Hippocampal formation (tissue), 2 donors: ENCODE measurements at places on chromosomes 6 and 20.
A peak's percentile ranks its signal among the peaks of the same experiment; 100 is the strongest.

DNA sequence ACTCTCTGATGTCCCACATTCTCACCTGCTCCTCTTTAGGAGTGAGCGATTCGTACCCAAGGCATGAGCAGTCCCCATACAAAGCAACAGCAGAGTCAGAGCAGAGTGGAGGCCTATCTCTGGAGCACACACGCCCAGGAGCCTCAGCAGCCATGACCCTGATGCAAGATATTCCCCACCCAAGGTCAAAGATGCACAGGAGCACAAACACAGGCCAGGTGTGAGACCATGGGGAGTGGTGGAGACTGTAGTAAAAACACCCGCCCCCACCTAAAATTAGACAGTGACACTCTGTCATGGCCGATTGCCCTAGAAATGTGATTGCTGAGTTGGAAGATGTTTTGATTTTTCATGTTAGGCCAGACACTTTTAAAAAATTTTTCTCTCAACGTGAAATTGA is 21.4 kb downstream of the RRBP1 start:
- no peak for DNase-seq

DNA sequence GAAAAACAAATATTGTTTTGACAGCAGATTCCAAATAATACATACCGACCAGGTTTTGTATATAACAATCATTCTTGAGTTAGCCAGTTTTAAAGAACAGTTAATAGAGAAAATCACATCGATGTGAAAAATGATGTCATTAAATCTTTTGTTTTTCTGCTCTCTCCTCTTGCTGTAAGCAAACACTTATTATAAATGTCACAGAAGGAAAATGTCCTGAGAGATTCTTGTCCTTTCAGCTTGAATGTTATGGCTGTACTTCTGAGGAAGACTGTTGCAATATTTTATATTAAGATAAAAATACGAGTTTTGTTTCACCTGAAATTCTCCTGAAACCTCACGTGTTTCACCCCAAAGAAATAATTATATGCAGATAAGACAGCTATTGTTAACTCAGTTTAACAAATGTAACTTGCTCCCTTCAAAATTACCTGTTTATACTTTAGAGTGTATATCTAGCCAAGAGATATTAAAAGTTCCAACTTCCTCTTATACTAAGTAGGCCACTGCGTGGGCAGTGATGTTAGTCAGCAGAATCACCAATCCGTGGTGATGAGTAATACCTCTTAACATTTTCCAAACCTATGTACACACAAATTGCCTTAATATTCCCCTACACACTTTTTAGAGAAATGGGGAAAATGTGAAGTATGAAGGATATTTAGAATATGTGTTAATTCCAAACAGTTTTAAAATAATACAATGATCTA is 1111.4 kb upstream of the CITED2 start:
- no peak for DNase-seq

DNA sequence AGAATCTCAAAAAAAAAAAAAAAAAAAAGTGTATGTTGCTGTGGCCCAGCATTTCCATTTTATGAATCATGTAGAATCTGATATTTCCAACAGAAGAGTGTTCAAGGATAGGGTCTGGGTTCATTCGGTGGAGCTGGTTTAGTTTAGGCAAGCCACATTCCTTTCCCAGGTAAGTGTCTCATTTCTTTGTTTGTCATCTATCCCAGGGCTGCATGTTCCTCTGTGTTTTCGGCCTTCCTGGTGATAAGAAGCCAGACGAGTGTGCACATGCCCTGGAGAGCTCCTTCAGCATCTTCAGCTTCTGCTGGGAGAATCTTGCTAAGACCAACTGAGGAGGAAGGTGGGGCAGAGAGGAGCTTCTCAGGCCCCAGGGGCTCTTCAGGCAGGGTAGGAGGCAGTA is 38.2 kb downstream of the NFYA start:
- DNase-seq, result no peak

- peak; percentile 35 for DNase-seq
Measured at GRCh38 chr6:138307816-138308730, 69.6 kb upstream of the SMIM28 start.

GRCh38 chr20:8964959-8965562 is 103.8 kb upstream of the PLCB4 start:
- DNase-seq, result no peak

DNA sequence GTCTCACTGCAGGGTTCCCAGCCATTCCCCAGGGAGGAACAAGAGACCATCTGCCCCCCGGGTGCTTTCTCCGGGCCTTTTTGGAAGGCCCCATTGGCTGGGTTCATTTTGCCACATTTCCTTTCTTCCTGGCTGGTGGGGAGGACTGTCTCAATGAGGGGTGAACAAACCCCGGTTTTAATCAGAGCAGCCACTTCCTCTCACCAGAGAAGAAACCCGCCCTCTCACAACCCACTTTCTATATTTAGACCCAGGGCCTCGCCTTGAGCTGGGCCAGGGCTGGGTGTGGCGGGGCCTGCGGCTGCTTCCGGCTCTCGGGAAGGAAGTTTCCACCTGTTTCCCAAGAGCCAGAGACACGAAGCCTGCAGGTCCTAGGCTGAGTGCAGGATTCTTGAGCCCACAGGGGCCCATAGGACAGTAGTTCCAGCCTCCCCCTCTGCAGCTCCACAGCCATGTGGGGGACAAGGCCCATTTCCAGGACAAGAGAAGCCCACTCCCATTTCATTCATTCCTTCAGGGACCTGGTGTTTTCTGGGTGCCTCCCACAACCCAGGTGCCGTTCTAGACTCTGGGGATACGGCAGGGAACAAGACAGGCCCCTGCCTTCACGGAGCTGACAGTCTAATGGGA is 41.8 kb downstream of the RBM38 start:
- DNase-seq, result no peak

- no peak for DNase-seq
Measured at GRCh38 chr6:163487606-163488005, 73.1 kb downstream of the QKI start.

- no peak for DNase-seq
Measured at GRCh38 chr6:42275376-42276033, 57.8 kb upstream of the MRPS10 start.

DNA sequence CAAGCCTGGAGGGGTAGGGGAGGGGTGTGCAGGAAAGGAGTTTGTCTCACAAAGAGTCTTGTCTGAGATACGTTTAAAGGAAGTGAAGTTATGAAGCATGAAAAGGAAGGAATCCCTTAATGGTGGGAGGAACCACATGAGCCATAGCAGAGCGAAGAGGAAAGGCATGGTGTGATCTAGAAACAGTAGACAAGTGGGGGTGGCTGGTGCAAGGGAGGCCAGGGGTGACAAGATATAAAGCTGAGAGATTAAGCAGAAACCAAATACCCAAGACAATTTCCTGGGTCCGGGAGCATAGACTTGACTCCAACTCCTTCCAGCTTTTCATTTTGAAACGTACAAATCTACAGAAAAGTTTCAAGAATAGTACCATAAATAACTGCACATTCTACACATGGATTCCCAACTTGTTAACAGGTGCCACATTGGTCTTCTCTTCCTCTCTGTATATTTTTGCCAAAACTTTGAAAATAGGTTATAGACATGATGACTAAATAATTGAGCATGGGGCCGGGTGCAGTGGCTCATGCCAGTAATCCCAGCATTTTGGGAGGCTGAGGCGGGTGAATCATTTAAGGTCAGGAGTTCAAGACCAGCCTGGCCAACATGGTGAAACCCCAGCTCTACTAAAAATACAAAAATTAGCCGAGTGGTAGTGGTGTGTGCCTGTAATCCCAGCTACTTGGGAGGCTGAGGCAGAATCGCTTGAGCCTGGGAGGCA is 211.6 kb downstream of the SLC24A3 start:
- no peak for DNase-seq

DNA sequence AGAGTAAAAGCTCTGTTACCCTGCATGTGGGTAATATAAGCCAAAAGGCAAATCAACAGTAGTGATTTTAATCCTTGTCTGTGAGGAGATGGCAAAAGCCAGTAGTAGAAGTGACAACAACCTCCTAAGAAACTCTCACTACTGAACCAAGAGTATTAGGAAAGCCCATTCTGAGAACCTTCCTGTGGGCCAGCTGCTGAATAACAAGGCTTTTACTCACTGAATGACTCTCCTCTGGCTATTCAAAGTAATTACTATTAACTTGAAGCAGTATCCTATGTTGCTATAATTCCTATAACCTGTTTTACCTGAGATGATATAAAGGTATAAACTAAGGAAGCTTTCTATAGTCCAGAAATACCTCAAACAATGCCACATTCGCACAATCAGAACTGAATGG is 55.1 kb downstream of the CHD6 start:
- DNase-seq, result no peak

GRCh38 chr6:137625808-137626207 is 131.6 kb upstream of the OLIG3 start:
- DNase-seq, result no peak

GRCh38 chr6:125078602-125079321 is 74.8 kb upstream of the TPD52L1 start:
- DNase-seq, result no peak

DNA sequence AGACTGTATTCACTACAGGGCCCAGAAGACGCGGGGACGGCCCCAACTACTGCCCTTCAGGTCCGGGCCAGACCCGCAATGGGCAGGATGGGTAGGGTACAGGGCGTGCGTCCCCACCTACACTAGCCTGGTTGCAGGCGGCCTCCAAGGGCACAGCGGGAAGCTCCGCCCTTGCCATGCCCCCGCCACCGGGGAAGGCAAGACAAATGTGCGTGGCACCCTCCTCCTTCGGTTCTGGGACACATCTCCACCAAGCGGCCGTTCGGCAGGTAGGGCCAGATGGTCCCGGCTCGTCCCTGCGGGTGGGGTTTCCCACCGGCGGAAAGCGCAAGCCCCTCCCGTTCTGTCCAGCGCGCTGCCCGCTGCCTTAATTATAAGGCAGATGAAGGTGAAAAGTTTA is 5.6 kb downstream of the NXT1 start:
- no peak for DNase-seq

DNA sequence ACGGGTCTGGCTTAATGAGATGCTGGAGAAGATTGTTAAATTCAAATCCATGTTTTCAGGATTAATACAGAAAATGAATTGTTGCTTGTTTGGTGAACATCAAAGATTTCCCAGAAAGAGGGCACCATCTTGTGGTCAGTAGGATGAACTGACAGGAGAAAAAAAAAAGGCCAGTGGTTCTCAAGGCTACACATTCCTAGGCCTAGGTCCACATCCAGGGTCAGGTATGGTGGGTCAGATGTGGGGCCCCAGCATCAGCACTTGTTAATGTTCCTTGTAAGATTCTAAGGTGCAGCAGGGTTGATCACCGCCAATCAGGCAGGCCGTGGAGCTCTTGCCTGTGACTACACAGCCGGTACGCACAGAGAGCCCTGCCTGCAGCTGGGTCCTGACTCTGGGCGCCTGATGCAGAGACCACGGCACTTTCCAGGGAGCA is 34.0 kb upstream of the FOXO3 start:
- peak; percentile 65 for DNase-seq

GRCh38 chr6:31586008-31586407 is at the start of gene LST1:
LST1 (plus strand) TSS chr6:31586277; CDS start chr6:31587300, 1,023 bp downstream.
- no peak for DNase-seq

DNA sequence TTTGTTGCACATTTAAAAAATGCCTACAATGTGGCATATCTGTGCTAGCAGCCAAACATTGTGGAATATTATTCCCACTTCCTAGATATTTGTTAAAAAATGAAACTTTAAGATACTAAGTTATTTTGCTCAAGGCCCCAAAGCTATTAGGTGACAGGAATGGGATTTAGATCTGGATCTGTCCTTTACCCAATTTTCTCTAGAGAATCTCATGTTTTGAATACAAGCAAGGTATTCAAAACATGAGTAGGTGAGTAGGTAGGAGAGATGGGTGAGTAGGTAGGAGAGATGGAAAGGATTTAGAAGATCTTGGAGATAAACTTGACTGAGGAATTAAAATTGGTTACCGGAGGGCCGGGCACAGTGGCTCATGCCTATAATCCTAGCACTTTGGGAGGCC is 61.2 kb upstream of the AKIRIN2 start:
- DNase-seq, result no peak

- DNase-seq, result no peak
Measured at GRCh38 chr6:43682724-43683429, 4.7 kb downstream of the MRPS18A start.

DNA sequence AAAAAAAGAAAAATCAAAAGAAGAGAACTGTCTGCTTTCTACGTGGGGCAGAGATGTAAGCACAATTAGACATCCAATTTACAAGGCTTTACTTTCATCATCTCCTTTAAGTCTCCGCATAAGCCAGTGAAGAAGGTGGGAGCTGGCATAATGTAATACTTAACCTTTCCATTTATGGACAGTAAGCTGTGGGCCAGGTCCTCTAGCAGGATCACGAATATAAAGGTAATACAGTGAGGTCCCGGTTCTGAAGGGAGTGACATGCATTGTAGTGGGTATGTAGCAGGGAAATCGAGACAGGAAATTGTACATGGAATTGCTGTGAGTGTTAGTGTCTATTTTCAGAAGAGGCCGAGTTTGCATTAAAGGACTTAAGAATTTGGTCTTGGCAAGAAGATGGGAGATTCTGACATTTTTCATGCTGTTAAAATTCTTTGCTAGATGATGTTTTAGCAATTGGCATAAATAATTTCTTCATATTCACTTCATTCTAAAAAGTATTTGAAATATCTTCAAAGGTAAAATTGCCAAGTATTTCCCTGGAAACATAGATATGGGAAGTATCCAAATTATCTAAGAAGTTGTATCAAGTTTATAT is 20.4 kb upstream of the POPDC3 start:
- no peak for DNase-seq

DNA sequence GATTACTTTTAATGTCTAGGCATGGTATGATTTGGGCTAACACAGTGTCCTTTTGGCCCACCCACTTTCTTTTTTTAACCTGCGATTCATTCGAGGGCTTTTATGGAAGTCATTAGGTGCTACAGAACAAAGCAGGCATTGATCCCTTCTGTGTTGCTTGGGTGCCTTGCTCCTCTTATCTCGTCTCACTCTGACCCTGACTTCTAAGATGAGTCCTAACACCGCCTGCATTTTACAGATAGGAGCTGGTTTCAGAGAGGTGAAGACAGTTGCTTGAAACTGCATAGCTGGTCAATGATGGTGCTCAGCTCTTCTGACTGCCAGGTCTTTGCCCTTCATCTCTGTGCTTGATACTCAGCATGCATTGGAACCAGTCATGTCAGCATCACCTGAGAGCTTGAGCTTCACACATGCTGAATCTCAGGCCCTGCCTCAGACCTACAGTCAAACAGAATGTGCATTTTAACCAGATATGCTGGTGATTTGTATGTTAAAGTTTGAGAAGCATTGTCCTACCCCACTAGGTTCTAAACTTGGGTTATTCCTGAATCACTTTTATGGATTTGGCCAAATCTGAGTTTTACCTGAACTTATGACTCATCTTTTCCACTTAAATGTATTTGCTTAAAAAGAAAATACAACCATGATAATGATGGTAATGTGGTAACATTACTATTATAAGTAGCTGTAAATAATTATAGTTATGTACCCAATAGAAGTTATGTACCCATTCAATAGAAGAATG is 142.3 kb downstream of the PLCB4 start:
- DNase-seq, result no peak
